ENCODE measurements at places on chromosomes 16 and 17.

GRCh38 chr16:86558355-86559193 is 3.5 kb upstream of the MTHFSD start:
- DNase-seq: no peak

- no peak for DNase-seq
Observed at GRCh38 chr16:12613131-12613991, 190.3 kb downstream of the CPPED1 start.

- DNase-seq: no peak
Observed at GRCh38 chr16:60748366-60748765, 1287.9 kb downstream of the CDH8 start.

- DNase-seq: no peak
Observed at GRCh38 chr17:77968788-77969187, 10.3 kb downstream of the TNRC6C start.

GRCh38 chr16:79673635-79674034 is 73.1 kb upstream of the MAF start:
- no peak for DNase-seq

DNA sequence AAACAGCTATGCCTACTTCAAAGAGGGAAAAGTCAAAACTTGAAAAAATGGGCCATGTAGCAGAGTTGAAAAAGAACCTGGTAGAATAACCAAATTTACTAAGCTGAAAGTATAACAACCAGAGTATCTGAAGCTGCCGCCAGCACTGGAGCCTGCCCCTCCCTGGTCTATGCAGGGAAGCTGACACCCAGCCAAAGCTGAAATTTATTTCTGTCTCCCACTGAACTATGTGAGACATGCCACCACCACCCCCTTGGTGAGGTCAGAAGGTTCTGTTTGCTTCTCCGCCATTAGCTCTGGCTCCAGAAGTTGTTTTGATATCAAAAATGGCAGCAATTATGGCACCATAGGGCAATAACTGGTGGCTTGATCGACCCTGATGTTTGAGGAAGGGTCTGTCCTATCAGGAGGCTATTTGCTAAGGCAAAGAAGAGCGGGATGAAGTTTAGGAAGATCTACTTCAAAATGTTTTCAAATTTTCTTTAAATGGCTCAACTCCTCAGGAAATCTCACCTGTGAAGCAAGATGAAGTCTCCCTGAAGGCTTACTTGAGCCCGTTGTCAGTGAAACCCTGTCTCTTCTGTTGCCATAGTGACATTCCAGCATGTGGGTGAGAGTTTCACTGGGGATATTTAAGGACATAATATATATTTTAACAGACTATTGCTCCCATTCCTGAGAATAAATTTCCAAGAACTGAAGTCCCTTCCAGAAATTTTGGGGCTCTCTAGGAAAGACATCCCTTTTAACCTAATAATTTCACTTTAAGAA is 122.0 kb downstream of the COPRS start:
- DNase-seq: no peak

- no peak for DNase-seq
Observed at GRCh38 chr17:73476890-73477350, 165.1 kb upstream of the CDC42EP4 start.

DNA sequence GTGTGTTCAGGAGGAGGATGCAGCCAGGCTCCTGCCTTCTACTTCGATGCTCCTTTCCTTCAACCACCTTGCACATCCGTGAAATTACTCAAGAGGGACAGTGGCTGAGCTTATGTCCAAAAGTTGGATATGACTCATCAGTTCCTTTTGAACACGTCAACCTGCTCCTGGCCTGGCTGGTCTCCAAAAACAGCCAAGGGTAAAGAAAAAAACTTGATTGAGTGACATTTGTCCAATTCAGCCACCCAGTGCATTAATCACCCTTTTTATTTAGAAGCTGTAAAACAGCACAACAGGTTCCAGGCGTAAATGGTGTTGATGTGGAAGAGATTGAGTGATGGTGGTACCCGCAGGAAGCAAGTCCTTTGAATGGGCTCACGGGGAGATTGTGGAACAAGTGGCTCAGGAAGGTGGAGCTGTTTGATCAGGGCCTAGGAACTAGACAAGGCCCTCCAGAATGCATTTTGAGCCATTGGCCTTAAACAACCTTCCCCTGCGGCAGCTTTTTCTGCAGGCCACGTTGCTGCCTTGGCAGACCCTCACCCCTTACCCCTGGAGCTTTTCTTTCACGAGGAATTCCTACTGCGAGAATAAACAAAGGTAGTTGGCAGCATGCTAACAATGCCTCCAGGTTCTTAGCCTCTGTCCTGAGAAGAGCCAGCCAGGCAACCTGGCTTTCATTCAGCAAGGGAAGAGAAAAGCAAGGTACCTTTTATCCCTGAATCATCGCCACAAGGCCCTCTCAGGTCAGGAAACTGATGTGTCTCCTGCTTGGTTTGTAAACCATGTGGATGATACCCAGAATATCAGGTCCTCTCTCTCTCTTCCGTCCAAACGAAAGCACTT is 173.3 kb upstream of the CACNG5 start:
- peak; percentile 46 for DNase-seq

- peak; percentile 97 for DNase-seq
Observed at GRCh38 chr16:73015612-73016487, 32.1 kb downstream of the ZFHX3 start.

GRCh38 chr16:56257666-56258342 is 66.5 kb downstream of the GNAO1 start:
- no peak for DNase-seq

- DNase-seq: peak; percentile 63
Observed at GRCh38 chr17:1931844-1932579, 93.1 kb downstream of the RTN4RL1 start.

- DNase-seq: peak; percentile 72
Observed at GRCh38 chr17:50318501-50319285, 27.2 kb upstream of the XYLT2 start.

DNA sequence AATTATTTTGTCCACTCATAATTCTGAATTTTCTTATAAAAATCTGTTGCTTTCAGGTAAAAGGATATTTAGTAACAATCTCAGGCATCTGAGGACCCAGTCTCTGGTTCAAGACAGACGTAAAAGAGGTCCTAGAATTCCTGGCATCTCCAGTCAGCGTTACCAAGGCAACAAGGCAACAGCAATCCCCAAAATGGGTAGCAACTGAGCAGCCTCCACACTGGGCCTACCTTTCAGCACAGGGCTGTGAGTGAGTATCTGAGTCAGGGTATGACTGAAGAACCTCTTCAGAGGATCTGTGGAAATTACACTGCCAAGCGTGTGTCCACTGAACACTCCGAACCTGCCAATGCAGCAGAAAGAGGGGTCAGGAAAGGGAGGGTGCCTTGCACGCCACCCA is 20.8 kb downstream of the FANCA start:
- DNase-seq: no peak

Data from breast epithelium (tissue), 4 donors.